CMK (cell line): ENCODE measurements at places on chromosomes 4 and X.

- DNase-seq = no peak
Observed at GRCh38 chr4:188949596-188949995, 810.4 kb downstream of the TRIML1 start.

GRCh38 chrX:152165033-152165743, 26.8 kb upstream of the MAGEA10 start:
- no peak for DNase-seq

- DNase-seq = no peak
Observed at GRCh38 chr4:23629421-23629820, 260.4 kb downstream of the PPARGC1A start.

DNA sequence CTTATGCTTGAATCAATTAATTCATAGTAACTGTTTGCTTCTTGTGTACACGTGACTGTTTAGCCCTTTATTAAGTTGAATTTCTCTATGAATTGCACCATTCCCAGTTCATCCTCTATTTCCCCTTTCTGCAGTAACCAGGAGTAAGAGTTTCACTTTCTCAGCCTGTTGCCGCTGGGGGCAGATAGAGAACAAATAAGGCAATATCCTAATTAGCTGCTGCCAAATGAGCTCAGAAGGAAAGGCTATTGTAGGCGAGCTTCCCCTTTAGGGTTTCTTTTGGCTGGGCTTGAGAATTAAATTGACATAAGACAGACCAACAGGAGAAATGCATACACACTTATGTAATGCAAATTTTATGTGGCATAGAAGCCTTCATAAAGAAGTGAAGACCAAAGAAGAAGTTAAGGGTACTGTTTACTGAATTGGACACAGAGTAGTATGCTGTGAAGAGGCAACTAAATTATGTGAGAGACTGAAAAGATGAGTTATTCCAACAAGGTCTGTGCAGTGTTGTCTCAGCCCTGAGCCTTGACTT, 1594.7 kb downstream of the TECRL start:
- peak; percentile 2 for DNase-seq

DNA sequence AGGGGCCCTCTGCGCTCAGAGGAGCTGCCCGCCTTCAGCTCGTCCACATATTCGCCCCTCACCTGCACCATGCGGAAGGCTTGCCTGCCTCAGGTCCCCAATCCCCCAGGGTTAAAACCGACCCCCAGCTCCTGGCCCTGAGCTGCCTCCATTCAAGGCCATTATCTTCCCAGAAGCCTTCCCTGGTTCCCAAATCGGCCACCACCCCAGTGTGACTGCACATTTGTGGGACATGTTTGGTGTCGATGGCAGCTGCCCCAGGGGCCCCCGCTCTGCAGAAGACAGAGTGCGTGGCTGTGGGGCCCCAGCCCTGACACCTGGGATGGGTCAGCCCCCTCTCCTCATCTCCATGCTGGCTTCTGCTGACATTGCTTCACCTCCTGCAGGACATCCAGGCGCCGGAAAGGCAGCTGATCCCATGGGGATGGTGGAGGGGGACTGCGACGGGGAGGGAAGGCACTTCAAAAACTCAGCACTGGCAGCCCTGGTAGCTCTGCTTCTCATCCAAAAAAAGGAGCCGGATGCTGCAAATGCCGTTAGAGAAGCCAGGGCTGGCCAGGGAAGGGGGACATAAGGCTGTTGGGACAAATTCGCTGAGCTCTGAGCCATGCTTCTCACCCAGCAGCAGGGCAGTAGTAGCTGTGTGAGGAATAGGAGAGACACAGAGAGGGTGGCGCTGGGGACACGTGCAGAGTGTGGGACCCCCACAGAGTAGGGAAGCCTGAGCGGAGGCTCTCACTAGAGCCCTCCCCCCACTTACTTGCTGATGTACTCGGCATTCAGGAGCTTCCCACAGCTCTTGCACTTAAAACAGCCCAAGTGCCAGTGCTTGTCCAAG, 78.5 kb downstream of the ABLIM2 start:
- DNase-seq = no peak

DNA sequence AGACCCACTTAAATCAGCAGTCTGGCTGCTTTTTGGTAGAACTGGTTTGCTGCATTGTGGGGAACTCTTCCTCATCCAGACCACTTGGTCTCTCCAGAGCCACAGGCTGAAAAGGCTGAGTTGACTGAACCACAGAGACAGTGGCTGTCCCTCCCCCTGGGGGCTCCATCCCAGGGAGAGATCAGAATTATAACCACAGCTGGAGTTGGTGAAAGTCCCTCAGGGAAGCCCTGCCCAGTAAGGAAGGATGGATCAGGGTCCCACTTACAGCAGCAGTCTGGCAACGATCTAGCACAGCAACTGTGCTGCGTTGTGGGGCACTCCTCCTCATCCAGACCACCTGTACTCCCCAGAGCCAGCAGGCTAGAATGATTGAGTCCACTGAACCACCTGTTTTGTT, 212.7 kb downstream of the SOX3 start:
- no peak for DNase-seq

- no peak for DNase-seq
Observed at GRCh38 chr4:176641237-176641636, 151.5 kb downstream of the VEGFC start.

DNA sequence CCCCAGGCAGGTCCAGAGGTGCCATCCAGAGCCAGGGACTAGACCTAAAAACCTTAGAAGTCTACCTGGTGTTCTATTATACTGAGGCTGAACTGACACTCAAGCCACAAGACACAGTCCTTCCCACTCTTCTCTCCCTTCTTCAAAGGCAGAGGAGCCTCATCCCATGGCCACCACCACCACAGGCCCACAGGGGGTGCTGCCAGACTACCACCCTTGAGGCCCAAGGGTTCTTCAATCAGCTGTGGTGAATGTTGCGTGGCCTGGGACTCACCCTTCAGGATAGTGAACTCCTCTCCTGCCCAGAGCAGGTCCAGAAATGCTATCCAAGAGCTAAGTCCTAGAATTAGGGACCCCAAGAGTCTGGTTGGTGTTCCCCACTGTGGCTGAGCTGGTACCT, 17.5 kb upstream of the RFC1 start:
- no peak for DNase-seq

- no peak for DNase-seq
Observed at GRCh38 chr4:14862891-14863290, 139.4 kb upstream of the CPEB2 start.

GRCh38 chr4:67723949-67724348, 23.0 kb upstream of the UBA6 start:
- no peak for DNase-seq

GRCh38 chr4:170386971-170387370, 297.2 kb upstream of the AADAT start:
- no peak for DNase-seq

- DNase-seq = no peak
Observed at GRCh38 chr4:15163284-15163645, 161.0 kb downstream of the CPEB2 start.

DNA sequence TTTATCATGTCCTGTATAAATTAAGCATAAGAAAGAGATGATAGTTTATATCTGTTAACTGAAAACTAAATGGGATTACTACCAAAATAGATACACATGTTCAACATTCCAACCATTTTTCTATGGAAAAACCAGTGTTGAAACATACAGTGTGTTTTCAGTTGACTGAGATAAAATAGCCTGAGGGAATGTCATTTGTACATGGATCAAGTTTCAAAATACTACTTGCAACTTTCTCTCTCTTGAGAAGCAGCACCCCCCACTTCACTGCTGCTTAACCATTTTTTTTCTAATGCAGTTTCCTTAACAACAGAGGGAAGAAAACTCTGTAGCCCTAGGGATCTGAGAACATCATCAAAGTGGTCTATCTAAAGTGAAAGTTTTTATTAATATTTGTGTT, 70.8 kb downstream of the NPNT start:
- DNase-seq = no peak

DNA sequence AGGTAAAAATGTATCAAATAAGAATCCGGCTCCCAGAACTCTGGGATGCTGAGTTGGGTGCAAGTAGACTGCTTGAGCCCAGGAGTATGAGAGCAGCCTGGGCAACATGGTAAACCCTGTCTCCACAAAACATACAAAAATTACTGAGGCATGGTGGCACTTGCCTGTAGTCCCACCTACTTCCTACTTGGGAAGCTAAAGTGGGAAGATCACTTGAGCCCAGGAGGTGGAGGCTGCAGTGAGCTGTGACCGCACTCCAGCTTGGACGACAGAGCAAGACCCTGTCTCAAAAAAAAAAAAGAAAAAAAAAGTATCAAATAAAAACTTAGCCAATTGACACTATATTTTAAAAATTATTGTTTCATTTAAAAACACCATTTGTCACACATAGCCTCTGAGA, 84.4 kb downstream of the FBXW7 start:
- DNase-seq = no peak

DNA sequence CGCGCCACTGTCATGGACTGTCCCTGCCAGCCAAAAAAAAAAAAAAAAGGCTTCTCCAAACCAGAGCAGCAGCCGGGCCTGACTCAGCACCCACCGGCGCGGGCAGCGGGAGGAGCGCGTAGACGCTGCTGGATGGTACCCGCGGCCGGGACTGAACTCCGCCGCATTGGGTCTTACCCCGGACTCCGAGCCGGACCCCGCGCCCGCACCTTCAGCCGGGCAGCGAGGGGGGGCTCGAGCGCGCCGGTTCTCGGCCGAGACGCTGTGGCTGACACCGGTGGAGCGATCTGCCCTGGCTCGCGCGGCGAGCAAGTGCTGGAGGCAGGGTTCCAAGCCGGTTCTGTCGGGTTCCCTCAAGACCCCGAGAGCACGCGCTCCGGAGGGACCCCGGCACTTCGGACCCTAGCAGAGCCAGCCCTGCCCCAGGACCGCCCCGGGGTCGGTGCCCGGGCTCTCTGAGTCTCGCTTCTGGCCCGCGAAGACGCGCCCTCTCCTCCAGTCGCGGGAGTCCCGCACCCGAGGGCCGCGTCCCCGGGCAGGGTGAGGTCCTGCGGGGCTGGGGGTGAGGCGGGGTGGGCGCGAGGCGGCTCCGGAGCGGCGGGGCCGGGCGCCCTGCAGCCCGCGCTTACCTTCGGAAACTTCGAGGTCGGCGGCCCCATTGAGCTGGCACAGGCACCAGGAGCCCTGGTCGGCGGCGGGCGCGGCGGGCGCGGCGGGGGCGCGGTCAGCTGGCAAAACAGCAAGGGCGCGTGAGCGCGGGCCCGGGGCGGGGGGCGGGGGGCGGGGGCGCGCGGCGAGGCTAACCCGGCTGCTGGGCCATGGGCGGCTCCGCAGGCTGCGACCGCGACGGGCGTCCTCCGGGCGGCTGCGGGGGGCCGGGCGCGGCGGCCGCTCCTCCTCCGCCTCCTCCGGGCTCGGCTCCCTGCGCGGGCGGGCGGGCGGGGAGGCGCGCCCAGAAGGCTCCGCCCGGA, 11.8 kb upstream of the MAN2B2 start:
- DNase-seq = no peak

DNA sequence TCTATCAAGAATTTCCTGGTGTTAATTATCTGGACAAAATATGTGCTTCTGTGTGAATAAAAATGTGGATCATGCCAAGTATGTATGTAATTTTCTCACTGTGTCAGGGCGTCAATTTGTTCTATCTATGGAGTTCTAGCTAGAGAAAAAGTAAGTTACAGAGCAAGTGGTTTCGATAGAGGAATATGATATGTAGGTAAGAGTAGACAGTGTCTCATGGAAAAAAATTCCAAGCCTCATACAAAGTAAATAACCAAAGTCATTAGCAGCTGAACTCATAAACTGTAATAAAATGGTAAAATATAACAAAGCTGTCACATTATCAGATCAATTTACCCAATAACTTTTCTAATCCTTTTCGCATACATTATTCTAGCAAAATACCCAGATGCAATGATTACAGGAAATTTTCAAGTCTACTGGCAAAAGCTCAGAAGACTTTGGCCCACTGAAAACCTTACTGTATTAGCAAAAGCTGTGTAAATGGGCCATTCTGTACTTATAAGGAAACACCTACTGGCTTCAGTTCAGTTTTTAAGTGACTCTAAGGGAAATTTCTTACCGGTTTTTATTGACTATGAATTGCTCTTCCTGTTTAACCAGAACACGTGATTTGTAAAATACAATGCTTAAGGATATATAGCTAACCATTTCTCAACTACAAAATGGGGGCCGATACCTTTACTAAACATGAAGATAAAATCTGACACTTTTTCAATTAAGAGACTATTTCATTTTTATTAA, 121.0 kb upstream of the ARSJ start:
- DNase-seq = no peak

- no peak for DNase-seq
Observed at GRCh38 chr4:124090021-124090420, 622.5 kb downstream of the ANKRD50 start.

GRCh38 chr4:21655031-21655430, 293.5 kb downstream of the KCNIP4 start:
- no peak for DNase-seq

DNA sequence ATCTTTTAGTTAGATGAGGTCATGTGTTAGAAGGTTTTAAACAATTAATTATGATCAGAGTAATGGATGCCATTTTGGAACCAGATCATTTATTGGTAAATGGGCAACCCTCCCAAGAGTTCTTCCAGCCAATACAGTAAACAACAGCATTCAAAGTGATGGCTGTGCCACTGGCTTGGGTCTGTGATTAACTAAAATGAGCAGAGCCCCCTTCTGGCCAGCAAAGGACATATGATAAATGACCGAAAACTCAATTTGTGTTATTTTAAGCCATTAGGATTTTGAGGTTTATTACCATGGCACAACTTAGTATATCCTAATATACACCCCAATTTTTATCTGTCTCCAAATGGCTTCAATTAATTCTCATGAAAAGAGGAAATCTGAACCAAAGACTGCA, 90.8 kb upstream of the NPFFR2 start:
- peak; percentile 2 for DNase-seq

DNA sequence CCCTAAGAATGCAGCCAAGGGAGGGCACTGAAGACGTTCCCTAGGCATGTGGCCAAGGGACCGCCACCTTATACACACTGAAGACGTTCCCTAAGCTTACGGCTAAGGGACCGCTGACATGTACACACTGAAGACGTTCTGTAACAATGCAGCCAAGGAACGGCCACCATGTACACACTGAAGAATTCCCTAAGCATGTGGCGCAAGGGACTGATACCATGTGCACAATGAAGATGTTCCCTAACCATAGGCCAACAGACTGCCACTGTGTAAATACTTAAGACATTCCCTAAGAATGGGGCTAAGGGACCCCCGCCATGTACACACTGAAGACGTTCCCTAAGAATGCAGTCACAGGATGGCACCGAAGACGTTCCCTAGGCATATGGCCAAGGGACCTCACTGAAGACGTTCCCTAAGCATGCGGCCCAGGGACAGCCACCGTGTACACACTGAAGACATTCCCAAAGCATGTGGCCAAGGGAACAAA, 36.1 kb downstream of the DHRSX start:
- DNase-seq = no peak

GRCh38 chr4:162836773-162837172, 329.9 kb downstream of the NAF1 start:
- DNase-seq = no peak
